ENCODE measurements at places on chromosomes 1 and 21.

- no peak for DNase-seq
Observed at GRCh38 chr1:67261680-67262079, 46.0 kb upstream of the IL12RB2 start.

DNA sequence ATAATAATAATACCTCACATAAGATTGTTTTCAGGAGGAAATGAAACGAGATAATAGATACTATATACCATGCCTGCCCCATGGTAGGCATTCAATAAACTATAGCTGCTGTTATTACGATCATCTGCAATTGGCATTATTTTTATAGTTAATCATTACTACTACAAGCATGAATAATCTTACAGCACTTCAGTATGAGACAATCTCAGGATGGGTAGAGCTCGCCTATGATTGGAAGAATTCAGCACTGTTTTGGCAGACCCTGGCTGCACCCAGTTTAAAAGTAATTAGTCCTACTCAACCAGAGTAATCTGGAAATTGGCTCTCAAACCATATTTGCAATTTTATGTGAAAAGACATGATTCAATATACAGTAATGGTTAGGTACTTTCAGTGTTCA, 105.0 kb upstream of the DPYD start:
- no peak for DNase-seq

- no peak for DNase-seq
Observed at GRCh38 chr21:43832648-43833047, 32.4 kb upstream of the AGPAT3 start.

DNA sequence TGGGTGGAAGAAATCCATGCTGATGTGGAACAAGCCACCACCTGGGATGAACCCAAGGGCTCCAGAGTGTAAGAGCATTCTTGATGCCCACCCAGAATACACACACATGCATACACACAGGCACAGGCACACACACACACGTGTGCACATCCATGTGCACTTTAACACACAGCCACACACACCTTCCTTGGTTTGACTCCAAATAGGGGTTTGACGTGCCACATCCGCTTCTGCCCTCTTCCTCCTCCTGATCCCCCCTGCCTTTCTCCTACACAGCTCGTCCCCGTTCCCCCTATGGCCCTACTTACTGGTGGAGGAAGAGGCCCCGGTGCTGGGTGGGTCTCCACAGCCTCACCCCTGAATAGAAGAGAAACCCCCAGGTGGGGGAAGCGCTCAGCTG, 16.0 kb downstream of the SPATA21 start:
- no peak for DNase-seq

DNA sequence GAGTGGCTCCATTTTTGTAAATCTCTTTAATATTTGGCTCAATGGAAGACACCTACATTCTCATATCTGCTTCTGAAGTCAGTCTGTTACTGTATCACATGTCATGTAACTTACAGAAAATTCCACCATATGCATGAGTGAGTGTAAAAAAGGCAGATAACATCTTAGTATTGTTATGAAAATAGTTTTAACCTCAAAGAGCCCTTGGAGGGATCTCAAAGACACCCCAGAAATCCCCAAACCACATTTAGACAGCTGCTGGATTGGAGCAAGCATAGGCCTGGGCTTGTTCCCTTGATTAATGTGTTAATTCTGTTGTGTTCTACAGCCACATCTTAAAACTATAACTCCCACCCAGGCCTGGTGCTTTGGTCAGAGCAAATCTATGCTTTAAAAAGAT, 16.9 kb downstream of the MACO1 start:
- DNase-seq = no peak

GRCh38 chr1:47663286-47663685, 225.4 kb downstream of the FOXD2 start:
- DNase-seq = no peak

DNA sequence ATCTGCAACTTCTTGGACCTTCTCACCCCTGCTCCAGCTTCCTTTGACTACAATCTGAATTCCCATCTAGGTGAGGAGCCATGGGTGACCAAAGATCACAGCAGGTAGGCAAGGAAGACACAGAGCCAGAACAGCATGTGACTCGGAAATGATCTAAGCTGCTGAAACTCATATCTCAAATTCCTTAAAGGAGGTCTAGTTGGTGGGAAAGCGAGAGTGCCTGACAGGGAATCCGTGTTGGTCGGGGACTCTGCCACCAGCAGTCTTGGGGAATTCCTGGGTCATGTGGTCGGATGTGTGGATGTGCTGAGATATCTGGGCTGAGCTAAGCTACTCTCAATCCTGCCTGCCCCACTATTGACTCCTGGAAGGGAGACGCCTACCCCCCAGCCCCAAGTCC, 3.2 kb upstream of the NUAK2 start:
- no peak for DNase-seq

- DNase-seq = no peak
Observed at GRCh38 chr1:162219461-162219860, 150.0 kb downstream of the NOS1AP start.

DNA sequence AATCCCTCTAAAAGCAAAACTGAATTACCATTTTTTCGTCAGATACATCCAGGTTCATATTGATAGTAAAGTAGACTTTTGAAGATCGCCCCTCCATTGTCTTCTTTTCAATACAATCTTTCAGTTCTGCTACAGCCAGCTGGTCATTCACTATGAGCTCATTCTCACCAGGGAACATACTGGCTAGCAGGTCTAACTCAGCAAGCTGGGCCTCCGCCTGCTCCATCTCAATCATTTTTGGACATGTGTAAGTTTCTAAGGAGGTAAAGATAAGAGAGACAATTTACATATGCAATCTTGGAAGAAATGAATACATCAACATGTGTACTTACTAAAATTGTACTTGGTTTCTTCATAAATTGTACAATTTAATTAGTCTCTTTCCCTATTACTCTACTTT, 10.8 kb downstream of the RWDD2B start:
- no peak for DNase-seq

Measured in hepatic stellate cell (primary cell).